ENCODE measurements at places on chromosomes 13 and 19.

- no peak for DNase-seq
These were observed 13.7 kb upstream of the GPR183 start for GRCh38 chr13:99320693-99321481.

DNA sequence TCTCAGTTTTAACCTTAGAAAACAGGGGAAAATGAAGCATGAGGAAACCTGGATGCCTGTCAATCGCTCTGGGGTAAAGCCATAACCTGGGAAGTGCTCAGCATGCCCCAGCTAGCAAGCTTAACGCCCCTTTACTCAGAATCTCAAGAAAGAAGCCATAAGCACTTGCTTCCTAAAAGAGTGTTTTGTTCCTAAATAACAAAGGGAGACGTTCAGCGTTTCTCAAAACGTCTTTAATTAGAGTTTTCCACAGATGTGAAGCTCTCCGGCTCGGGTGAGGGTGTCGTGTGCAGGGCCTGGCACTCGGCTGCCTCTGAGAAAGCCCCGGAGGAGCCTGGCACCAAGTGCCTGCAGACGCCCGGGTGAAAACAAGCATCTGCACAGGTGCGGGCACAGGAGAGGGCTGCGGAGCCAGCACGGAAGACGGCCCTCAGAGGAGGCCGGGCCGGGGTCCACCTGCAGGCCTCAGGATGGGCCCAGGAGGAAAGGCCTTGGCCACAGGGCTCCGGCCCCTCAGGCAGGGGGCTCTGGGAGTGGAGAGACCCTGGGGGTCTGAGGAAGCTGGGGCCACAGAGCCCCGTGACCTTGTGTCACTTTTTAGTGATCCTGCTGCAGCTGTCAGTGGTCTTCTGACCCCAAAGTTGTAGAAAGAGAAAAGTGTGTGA is 6.2 kb downstream of the GAS6 start:
- no peak for DNase-seq

DNA sequence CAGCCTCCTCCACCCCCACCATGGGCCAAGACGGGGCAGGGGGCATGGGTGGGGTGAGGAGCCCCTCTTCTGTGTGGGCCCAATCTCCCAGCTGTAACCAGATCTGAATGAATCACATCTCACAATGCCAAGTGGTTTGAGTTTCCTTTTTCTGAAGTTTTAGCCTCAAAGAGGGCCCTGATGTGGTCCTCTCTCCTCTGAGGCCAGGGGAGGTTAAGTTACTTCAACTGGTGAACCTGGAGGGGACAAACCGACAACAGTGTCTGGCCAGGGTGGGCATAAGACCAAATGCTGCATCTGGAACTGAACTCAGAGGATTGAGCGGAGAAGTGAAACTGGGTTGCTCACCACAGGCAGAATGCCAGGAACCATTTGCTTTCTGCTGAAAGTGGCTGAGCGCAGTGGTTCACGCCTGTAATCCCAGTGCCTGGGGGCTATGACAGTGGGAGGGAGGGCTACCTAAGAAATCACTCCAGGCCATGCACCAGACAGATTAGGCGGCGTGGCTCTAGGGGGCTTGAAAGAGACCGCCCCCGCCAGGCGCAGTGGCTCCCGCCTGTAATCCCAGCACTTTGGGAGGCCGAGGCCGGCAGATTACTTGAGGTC is 15.4 kb upstream of the IRGC start:
- peak; percentile 38 for DNase-seq

DNA sequence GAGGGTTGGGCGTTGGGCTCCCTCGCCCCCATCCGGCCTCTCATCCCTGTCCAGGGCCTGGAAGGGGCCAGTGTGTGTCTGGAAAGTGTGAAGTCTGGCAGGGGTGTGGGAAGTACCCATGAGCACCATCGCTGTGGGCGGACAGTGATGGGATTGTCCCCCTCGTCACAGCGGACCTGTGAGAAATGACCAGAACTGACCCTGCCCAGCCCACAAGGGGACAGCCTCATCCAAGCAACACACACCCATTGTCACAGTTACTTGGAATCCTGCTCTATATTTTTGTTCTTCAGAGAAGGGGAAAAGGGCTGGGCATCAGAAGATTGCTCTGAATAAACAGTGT is 18.6 kb downstream of the MCF2L start:
- no peak for DNase-seq

DNA sequence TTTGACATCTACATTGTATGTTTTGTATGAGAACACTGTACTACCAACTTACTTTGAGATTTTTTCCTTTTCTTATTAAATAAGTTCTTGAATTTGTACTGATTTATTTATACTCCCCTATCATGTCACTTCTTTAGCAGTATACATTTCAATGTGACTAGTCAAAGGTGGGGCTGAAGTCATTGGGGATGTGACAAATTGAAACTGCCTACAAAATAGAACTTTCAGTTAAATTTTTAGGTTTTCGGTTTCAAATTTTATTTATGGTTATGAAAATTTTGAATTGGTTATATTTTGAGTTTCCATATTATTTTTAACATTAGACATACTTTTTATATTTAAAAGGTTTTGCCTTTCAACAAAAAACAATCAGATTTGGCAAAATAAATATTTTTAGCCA is 221.6 kb downstream of the NBEA start:
- DNase-seq = no peak

GRCh38 chr19:31502536-31503170 is 153.4 kb upstream of the TSHZ3 start:
- DNase-seq = no peak

DNA sequence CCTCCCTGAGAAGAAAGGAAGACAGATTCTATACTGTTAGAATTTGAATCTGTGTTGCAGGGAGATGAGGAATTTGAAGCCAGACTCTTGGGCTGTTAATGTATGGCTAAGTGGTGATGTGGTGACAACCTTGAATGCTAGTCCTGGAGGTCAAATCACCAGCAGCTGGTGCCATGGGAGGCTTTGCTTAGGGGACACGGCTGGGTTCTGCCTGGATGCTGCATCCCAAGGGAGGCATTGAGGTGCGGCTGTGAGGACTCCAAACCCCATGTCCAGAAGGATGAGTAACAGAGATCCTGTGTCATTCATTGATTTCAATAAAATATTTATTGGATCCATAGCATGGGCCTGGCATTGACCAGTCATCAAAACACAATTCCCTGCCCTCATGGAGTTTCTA is 42.3 kb downstream of the RFX2 start:
- peak; percentile 6 for DNase-seq

DNA sequence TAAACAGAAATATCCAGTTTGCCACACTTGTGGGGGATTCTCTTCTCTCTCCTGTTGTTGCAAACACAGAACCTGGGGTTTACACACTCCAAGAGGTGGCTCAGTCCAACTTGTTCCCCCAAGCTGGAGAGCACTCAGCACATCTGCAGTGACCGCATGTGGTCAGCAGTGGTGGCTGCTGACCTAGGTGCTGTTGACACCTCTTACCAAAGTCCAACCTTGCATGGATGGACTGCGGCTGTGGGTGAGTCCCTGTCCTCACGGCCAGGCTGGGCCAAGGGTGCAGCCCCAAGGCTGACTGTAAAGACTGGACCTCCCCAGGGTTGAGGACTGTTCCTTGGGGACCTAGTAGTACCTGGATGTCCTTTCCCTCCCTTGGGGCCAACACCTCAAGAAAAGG is 6.1 kb downstream of the LRFN3 start:
- no peak for DNase-seq

- no peak for DNase-seq
These were observed 1.7 kb upstream of the FAM98C start for GRCh38 chr19:38401148-38401547.

GRCh38 chr19:58584498-58585441 is 11.6 kb upstream of the MZF1 start:
- DNase-seq = peak; percentile 15

GRCh38 chr19:46192992-46193650 is 36.4 kb upstream of the IGFL1 start:
- DNase-seq = no peak

DNA sequence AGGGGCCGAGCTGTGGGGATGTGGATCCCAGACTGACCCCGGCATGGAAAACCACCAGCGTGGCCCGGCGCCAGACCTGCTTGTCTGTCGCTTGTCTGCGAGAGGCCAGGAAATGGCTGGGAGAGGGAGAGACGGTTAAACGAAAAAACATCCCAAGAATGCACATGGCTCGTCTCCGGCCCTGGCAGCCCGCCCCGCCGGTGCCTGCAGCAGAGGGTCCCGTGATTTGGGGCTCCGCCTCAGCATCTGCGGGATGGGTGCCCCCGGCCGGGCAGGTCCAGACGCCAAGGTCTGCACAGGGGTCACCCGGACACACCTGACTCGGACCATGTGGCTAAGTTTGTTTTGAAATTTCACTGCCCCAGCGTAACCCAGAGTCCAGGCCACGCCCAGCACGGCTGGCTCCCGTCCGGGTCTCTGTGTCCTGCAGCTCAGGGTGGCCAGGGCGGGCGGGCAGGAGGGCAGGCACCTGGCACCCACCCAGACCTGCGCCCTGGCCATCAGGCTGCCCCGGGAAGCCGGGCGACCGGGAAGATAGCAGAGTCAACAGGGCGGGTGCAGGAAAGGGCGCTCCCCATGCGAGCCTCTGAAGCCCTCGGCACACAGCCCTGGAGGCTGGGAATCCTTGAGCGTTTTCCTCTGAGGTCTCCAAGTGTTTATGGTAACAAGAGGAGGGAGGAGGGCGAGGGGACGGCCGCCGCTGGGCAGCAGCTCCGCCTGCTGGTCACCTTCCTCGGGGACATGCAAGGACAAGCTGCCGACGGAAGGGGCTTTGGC is 103.2 kb downstream of the GADD45B start:
- DNase-seq = peak; percentile 67

DNA sequence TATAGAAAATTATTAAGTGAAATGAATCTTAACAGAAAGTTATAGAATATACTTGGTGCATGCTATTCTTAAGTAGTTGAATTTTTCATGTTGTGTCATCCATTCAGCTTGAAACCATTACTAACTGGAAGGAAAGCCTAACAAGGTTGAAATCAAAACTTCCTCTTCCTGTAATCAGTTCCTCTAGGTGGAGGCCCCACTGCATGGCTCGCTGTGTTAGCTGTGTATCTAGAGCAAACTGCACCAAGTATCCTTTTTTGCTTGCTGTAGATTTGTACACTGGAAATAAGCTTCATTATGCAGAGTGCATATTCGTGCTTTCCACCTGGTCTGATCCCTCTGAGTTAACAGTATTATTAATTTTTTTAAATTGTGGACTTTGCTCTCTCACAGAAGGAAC is 1146.1 kb downstream of the EFNB2 start:
- DNase-seq = no peak

GRCh38 chr13:29733147-29733611 is 117.2 kb downstream of the UBL3 start:
- DNase-seq = no peak

GRCh38 chr13:66940113-66940512 is 290.0 kb downstream of the PCDH9 start:
- DNase-seq = no peak

GRCh38 chr19:11239377-11240000 is at the start of gene ANGPTL8:
Gene ANGPTL8, plus strand, starts transcription at chr19:11239619. Its CDS starts 19 bp downstream, at chr19:11239638.
- DNase-seq = no peak

- no peak for DNase-seq
These were observed 33.0 kb upstream of the VSTM2B start for GRCh38 chr19:29492769-29493168.

DNA sequence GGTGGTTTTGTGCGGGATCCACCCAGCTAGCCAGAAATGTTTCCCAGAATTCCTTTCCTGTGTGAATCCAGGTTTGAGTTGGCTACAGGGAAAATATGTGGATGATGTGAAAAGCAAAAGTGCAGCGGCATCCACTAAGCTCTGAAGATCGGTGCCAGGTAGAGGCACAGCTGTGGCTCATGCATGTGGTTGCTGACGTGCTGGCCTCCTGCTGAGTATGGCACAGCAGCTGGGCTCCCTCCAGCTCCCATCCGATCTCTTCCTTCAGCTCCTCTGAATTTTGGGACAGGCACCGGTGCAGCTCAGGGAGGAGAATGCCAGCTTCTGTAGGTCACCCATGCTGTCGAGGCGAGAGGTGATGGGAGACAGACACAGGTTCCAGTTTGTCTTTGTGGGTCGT is 84.0 kb upstream of the GSX1 start:
- DNase-seq = no peak

DNA sequence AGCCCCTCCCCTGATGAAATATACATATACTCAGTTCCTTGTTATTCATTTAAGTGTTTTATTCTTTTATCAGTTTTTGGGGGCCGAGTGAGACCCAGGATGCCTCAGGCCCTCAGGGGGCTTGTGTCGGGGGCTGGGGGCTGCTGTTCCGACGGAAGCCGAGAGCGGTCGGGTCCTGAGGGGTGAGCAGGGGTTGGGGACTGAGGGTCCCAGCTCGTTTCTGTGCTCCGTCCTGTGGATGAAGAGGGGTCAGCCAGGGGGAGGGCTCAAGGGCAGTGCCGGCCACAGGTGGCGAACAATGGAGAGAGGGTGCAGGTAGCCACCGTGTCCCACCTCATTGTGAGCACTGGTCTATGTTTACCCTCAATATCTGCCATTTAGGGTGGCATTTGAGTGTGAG is 1.9 kb downstream of the PCP2 start:
- DNase-seq = no peak

DNA sequence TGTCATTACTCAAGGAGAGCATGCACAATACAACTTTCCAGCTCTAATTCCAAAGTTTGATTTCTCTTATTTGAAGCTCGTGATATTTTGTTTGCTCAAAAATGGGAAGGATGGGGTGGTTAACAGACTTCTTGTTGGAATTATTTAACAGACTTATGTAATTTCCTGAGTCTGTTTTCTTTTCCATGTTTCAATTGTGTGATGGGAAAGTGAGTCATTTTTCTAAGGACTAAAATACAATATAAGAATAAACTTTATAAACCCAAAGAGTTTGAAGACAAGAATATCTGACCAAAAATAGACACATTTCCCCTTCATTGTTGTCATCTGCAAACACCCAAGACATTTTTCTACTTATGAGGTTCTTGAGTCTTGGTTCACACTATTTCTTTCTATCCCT is 211.8 kb upstream of the SLITRK5 start:
- no peak for DNase-seq

DNA sequence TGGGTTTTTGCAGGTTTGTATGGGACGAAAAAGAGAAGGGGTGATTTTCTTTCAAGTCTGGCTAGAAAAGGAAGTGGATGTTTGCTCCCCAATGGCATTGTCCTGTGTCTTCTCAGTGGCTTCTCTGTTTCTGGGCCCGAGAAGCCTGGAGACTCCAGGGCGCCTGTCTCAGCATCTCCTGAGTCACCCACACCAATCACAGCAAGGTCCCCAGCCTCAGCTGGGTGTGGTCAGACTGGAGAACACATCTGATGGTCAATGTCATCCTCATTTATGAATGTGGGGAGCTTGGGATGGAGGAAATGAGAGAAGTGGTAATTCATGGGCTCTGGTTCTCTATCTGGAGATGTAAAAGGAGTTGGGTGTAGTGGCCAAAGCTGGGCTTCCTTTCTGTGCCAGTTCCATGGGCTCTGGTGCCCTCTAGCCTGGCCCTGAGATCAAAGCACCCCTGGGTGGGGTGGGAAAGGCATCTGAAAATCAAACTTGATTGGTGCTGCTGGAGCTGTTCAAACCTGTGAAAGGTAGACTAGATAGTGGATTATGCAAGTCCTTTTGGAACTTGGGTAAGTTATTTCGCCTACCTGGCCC is 13.4 kb downstream of the RASL11A start:
- peak; percentile 36 for DNase-seq

DNA sequence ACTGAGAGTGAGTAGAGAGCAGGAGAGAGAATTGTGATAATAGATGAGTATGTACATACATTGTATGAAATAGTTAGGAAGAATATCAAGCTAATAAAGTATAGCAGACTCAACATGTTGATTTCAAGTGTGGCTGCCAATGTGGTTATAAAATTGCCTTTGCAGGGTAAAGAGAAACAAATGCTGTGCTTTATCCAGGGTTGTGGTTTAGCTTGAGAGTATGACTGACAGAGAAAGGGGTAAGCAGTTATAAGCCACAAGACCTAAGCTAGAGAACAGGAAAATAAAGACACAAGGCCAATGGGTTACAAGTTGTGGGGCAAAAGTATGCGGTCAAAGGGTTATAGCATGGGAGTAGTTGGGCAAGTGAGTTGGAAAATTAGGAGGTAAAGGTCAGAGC is 1217.5 kb downstream of the DIAPH3 start:
- DNase-seq = no peak

Data from activated T-cell treated with anti-CD3 and anti-CD28 coated beads, Interleukin-2, amount 50 U/mL, for 48 hours (primary cell).